ENCODE measurements at places on chromosomes 2 and 18.

- no peak for DNase-seq
Observed at GRCh38 chr2:120465701-120465988, 119.7 kb downstream of the INHBB start.

DNA sequence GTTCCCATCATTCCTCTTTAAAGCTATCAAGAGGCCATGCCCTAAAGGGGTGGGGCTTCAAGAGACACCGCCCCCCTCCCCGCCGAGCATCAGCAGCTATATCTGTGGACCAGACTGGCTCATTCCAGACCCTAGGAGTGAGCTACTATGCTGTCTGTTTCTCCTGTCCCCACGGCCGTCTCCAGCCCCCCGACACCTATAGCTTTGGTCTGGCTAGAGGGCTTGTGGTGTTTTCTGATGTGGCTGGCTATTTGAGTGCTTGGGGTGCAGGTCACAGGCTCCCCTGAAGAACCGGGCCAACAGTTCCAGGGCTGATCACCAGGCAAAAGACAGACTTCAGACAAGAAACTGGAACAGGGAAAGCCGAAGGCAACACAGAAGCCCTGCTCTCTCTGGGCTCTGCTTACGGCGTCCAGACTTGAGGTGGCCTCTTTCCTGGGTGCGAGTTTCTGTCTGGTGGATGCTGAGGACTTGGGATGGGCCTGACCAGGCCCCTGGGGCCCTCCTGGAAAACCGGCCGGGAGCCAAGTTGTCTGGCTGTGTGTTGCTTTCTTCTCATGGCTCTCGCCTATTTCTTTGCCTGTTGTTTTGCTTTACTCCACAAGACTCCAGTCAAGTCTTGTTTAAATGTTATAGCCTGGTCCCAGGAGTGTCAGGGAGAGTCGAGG lies 83.6 kb downstream of the KLHL29 start:
- no peak for DNase-seq

DNA sequence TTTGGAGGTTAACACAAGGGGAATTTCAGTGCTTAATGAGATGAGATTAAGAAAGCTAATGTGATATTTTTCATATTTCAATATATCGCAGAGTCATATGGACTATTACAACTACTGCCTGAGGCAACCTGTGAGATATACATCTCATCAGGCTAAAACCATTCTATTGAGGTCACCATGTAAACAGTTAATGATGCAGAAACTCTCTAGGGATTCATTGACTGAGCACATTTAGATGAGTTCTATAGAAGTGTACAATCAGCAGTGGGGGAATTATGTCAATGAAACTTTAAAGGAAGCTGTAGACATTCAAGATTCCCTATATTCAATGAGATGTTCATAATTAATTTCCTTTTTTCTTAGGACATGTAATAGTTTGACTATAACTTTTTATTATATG lies 687.4 kb upstream of the SYT4 start:
- no peak for DNase-seq

DNA sequence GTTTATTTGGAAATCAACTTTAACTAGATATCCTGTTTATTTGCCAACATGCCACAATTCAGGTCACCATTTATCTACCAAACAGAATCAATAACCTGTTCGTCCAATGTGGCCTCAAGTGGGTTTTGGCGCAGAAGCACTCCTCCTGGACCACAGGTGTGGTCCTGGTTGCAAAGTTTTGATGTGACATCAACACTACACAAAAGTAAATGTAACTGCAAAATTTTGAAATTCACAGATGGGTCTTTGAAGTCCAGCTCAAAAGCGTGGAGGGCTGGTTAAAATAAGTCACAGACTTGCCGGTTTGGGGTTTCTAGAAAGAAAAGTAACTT lies 474 bp upstream of the GCA start:
- no peak for DNase-seq

GRCh38 chr18:35634323-35634722 lies 52.8 kb downstream of the GALNT1 start:
- no peak for DNase-seq

DNA sequence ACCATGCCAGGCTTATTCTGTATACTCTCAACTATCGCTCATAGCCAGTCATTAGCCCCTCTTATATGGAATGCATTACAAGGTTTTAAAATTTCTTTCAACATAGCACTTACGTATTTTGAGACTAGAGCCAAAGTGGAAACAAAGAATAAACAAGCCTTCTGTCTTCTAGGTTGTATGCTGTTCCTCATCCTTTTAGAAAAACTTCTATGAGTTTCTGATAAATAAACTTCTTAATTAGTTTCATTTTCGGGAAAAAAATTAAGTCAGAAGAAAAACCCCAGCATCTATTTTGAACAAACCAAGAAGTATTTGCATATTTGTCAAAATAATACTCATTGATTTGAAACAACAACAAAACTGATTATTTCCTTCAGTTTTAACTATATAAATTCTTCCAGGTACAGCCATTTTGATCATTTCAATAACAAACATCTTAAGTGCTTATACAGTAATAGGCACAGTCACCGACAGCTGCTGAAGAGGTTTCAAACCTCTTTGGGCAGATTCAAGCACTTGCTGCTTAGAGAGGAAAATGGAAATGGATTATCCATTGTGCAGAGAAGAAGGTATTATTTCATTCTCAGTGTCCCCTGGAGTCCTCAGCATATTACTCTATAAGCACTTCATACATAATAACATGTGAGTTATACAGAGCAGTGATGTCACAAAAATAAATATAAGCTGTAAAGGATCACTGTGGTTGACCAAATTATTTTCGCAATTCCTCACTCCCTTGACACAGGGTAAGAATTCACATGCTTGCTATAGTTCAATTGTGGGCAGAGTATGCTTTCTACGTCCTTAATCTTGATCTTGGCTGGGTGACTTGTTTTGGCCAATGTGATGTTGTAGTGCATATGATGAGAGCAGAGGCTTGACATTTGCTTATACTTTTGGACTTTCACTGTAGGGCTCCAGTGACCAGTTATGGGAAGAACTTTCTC lies 833.8 kb downstream of the TRIB2 start:
- no peak for DNase-seq

DNA sequence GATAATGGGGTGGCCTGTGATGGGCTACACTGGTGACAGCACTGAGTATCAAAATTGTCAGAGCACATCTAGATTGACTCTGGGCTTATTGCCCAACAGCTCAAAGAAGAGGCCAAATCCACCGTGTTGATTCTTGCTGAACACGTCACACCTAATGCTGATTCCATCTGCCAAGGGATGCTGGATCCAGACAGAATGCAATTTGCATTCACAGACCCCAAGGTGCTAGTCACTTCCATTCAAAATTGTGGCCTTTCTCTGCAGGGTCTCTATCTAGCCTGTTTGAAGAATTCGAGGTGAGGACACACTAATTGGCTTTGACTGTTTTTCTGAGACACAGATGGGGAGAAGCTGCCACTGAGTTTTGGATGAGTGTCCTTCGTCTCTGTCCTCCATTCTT lies 13.5 kb upstream of the GPR39 start:
- no peak for DNase-seq

DNA sequence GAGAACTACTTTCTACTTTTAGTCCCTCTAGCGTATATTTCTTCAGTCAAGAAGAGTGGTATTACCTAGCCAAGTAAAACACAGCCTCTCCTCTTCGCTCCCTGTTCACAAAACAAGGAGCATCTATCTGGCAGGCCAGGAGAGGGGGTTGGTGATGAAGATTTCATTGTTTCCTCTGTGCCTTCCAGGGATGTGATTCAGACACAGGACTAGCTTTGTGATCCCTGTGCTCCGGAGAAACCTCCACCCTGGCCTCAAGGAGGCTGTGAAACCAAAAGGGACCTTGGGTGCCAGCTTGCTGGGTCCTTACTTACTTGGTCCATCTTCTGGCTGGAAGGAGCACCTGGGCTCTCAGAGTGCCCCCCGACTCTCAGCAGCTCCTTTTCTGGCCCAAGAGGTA lies 5.7 kb downstream of the RHOB start:
- peak; percentile 50 for DNase-seq

GRCh38 chr18:63040788-63041410 lies 278.7 kb downstream of the BCL2 start:
- DNase-seq = no peak

- no peak for DNase-seq
Observed at GRCh38 chr2:172395503-172395902, 31.9 kb upstream of the ITGA6 start.

DNA sequence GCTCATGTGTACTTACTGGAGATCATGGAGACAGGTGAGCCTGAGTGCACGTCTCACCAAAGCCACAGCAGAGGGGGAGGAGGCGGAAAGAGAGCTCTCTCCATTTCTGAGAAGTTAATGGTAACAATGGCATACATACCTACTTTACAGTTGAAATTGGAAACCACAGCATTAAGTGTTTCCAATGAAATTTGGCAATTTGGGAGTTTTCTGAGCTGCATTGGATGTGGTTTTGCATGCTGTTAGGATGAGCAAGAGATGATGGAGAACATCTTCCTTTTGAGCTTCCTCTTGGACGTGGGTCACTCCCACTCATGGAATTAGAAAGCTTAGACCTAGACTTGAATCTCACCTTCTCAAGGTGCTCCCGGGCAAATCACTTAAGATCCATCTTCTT lies 25.5 kb upstream of the IL37 start:
- no peak for DNase-seq

GRCh38 chr18:22167091-22167470 lies 2.3 kb upstream of the GATA6 start:
- DNase-seq = no peak

GRCh38 chr2:19611491-19612332 lies 253.3 kb upstream of the OSR1 start:
- no peak for DNase-seq

GRCh38 chr2:53994818-53995808 lies 24.3 kb upstream of the PSME4 start:
- DNase-seq = no peak

DNA sequence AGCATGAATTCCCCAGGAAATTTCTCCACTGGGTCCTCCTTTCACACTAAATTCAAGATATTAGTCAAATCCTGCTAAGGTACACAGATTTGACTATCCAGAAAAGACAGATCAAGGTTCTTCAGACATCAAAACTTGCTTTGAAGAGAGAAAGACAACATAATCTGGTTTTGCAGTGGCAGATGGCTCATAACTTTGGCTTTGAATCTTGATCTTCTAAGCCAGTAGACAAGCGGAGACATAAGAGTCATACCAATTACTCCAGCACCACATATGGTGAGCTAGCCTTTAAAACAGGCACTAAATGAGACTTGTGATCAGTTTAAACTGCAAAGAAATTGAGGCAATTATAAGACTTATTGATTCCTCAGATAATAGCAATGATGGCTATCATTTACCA lies 29.3 kb downstream of the PDE11A start:
- DNase-seq = no peak

- DNase-seq = no peak
Observed at GRCh38 chr18:11951390-11951851, 29.9 kb upstream of the IMPA2 start.

DNA sequence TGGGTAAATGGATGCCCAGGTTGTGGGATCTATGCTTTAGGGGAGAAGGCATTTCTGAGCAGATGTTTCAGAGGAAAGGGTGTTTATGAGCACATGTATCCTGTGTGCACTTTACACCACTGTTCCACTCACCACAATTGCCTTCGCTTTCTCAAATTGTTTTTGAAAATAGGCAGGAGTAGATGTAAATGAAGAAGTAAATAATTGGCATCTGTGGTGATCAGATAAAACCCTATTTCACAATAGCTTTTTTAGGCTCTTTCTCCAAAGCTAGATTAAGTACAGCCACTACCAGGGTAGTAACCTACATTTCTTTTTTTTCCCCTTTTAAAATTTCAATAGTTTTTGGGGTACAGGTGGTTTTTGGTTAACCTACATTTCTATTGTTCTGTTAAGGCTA lies 40.6 kb downstream of the TMEM178A start:
- no peak for DNase-seq

- peak; percentile 84 for DNase-seq
Observed at GRCh38 chr2:20186078-20186854, 38.7 kb downstream of the SDC1 start.

- DNase-seq = no peak
Observed at GRCh38 chr18:74256190-74256589, 35.6 kb downstream of the CYB5A start.

DNA sequence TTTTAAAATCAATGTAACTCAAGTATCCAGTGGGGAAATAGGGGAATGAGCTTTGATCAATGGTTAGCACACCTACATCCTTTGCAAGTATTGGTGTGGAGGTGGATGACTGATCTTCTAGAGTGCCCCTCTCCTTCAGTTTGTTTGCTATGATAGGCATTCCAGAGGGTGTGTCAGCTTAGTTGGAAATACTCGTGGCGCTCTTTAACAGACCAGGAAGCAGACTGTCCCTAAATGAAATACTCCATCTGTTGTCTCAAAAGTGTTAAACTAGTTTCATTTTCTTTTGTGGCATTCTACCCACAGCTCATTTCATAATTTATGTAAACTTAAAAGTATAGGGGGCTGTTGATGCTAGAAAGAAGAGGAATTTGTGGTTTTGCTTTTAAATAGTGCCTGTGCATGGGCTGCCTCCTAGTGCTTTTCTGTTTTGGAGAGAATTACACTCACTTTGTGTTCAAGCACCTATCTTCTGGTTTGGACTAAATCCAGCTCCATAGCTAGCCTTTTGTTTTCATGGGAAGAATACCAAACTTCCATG lies 66.2 kb downstream of the STAT1 start:
- no peak for DNase-seq

DNA sequence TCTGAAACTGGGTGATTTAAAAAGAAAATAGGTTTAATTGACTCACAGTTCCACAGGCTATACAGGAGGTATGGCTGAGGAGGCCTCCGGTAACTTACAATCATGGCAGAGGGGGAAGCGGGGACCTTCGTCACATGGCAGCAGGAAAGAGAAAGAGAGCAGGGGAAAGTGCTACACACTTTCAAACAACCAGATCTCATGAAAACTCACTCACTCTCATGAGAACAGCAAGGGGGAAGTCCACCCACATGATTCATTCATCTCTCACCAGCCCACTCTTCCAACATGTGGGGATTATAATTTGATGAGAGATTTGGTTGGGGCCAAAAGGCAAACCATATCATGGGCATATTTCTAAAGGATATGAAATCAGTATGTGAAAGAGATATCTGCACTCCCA lies 12.0 kb upstream of the ARHGAP15 start:
- DNase-seq = no peak

GRCh38 chr2:72148837-72149555 lies 1.3 kb upstream of the CYP26B1 start:
- DNase-seq = no peak

- peak; percentile 25 for DNase-seq
Observed at GRCh38 chr2:119475225-119475856, 43.7 kb downstream of the TMEM37 start.

- no peak for DNase-seq
Observed at GRCh38 chr2:158103411-158104012, 1.8 kb downstream of the UPP2 start.
